Vagina (tissue), 2 donors: ENCODE measurements at places on chromosomes 12 and 14.

DNA sequence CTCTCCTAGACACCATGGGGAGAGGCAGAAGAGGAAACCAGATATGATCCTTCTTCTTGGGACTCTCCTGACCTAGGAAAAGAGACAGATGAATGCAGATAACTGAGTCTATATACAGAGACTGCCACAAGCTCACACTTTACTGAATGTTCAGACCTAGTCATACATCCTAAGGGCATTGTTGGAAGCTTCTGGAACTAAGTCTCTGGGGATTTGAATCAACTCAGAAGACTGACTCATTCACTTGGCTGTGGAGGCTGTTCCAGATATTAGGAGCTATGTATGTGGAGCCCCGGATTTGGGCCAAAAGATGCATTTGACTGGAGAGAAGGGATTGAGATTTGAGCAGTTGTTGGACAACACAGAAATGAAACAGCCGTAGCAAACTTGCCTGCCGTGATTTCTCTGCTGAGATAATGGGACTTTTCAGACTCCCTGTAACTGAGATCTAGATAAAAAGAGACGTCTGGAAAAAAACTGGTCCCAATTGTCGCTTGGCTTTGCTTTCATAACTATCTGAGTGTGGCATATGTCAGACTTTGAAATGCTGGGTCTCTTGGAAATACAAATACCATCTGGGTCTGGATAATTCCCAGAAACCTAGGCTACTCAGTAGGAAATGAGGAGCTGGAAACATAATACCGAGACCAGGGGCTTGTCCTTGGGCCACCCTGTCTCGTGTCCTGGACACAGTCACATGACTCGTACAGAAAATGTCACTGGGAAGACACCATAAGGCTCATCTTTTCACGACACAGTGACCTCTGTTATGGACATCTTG lies 396.8 kb downstream of the NUAK1 start:
- DNase-seq: no peak

GRCh38 chr12:68200854-68201253 lies 24.8 kb downstream of the IL26 start:
- DNase-seq: no peak

- DNase-seq: no peak
Measured at GRCh38 chr12:49138587-49138986, 7.4 kb upstream of the TUBA1B start.

DNA sequence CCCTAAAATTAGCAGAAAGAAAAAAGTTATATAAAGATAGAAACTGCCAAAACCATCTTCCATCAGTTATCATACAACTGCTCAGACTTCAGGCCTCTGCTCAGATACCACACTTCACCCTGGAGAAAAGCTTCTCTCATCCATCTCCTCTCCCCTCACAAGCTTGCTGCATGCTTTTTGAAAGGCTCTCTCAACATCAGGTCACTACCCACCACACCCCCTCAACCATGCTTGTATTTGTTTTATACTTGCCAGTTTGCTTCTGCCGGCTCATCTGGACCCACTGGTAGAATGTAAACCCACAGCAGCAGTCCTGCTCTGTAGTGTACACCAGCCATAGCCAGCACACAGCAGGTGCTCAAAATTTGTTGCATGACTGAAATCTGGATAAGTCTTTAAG lies 8.8 kb downstream of the PPP1CC start:
- no peak for DNase-seq

- DNase-seq: no peak
Measured at GRCh38 chr14:21169573-21169972, 13.7 kb upstream of the OR5AU1 start.

DNA sequence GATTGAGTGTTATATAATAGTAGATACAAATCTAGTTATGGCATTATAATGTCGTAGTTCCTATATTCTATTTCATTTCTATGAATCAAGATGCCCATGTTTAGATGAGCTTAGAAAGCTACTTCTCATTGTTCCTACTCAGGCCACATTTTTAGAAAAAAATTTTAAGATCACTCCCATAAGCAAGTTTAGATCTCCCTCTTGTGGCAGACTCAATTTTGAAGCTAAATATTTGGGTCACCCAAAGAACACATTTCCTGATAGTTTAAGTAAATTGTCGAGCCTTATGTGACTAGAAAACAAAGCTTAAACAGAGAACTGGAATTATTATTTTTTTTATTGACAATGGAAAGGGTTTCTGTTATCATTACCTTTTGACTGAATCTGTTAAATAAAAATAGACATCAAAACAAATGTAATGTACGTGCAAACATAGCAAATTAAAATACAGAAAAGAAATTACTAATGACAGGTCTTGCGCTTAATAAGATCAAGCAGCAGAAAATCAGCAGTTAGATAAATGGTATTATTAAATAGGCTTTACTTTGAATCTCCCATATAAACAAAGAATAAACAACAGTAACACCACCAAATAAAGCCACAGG lies 180.2 kb downstream of the ACSS3 start:
- no peak for DNase-seq

DNA sequence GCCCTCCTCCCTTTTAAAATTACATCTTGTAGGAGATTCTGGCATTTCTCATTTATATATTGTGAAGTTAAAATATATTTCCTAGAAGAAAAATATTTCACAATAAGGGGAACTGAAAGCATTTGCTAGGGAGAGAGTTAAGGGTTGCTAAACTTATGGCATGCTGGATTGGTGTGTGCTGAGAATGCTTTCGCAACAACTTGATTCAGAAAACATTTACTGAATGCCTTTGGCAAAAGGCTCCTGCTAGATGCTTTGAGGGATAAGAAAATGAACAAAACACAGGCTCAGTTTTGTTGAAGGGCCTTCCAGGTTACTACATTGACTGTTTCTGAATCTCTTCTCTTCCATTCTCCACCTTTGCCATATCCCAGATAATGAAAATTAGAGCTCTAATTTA lies 67.5 kb downstream of the DIP2B start:
- no peak for DNase-seq

DNA sequence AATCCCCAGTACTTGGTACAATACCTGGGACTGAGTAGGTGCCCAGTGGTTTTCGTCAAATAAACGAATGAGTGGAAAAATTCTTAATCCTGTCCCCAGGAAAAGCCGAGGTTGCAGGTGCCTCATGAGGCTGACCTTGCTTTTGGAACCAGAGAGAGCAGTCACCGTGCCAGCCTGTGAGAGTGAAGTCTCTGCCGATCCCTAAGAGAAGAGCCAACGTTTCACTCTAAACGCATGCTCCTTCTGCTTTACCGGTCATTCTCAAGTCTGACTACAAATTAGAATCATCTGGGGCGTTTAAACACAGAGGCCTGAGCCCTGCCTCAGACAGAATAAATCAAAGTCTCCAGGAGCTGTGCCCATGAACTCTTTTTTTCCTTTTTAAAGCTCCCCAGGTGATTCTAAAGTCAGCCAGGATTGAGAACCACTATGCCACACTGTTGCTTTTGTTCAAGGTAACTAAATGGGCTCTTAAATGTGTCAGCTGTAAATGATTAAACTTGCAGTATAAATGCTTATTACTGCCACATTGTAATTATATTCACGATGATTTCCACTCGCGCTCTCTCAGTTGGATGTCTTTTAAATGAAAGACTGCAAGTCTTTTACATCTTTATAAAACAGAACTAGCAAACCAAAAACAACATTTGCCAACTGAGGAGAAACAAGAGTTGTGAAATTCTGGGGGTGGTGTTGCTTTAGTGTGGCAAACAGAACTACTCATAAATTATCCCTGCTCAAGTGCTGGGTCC lies 26.9 kb downstream of the TCP11L2 start:
- DNase-seq: no peak

- no peak for DNase-seq
Measured at GRCh38 chr12:6784761-6785160, 4.6 kb upstream of the CD4 start.

GRCh38 chr14:104685216-104685997 lies 4.0 kb upstream of the INF2 start:
- DNase-seq: no peak

GRCh38 chr12:44842669-44843068 lies 33.4 kb downstream of the NELL2 start:
- no peak for DNase-seq

DNA sequence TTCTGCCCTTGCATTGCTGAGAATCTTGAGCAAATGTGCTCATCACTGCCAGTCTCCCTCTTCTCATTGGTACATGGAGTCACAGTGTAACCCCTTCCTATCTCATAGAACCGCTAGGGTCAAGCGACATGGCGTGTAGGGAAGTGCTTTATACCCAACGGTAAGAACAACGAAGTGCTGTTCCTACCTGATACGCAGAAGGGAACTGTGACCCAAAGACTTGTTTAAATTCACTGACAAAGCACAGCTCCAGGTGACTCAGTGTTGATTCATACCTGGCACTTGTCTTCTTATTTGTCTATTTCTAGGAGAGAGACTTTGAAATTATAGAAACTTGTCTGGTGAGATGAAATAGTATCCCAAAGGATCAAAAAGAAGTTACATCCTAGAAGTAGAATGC lies 53.7 kb downstream of the FBXL14 start:
- no peak for DNase-seq

DNA sequence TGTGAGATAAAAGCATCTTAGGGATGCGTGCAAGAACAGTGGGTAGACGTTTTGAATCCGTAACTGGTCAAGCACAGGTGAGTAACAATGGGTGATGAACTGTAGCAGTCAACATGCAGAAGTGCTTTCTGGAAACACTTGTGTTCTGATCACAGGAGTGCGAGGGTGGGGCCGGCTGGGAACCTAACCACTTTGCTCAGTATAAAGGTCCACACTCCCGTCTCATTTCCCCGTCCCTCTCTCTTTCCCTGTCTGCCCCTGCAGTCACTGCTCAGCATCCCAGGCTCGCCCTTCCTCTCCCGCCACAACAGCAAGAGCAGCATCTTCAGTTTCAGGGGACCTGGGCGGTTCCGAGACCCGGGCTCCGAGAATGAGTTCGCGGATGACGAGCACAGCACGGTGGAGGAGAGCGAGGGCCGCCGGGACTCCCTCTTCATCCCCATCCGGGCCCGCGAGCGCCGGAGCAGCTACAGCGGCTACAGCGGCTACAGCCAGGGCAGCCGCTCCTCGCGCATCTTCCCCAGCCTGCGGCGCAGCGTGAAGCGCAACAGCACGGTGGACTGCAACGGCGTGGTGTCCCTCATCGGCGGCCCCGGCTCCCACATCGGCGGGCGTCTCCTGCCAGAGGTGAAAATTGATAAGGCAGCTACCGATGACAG lies 127.1 kb downstream of the FIGNL2 start:
- no peak for DNase-seq

DNA sequence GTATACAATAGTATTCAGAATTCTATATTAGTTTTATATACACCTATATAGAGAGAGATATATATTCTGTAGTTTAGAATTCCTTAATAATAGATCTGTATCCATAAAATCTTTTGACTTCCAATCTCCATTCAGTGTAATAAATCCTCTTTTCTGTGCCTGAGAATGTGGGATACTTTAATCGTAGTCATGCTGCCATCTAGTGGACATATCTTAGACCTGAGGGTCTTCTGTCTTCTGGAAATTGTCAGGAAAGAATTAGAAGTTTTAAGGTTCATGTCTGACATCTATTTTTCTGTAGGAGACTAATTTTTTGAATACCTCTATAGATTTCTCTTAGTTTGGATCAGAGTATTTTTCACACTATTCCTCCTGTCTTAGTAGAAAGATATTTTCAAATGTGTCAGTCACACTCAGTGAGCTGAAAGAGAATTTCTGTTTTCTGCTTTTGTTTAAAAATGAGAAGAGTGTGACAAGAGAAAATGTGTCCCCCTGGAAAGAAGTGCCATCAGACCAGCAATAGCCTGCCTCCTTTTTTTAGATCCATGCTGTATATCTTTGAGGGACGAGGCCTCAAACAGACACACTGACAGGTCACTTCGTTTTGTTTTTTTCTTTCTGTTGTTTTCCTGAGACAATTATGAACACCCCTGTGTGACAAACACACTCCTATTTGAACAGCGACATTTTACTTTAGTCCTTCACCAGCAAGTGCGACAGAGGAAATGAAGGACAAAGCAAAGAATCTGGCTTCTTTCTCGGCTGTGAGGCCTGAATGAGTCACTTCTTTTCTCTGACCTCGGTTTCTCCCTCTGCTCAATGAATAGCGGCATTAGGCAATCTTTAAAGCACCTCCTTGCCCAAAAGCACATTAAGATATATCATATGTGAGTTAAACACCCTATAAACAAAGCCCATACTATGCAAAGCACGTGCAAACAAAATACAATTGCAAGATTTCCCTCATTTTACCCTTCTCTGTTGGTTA lies 96.3 kb downstream of the GALC start:
- DNase-seq: no peak

DNA sequence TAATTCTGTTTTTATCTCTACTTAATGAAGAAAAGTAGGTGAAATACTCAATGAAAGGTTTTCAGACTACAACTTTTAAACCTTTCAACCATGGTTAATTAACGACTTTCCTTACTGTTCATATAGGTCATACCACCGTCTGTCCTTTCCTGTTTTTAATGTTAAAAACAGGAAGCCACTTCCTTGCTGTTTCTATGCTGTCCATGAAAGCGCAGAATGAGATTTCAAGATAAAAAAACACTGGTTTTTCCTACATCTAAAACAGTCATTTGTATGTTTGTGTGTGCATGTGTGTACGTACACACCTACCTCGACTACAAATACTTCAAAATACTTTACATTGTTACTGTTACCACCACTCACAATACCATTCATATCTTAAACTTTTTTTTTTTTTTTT lies 27.3 kb downstream of the SPTLC2 start:
- no peak for DNase-seq

- DNase-seq: no peak
Measured at GRCh38 chr14:24392325-24393091, 6.3 kb upstream of the NYNRIN start.

- no peak for DNase-seq
Measured at GRCh38 chr12:6523708-6524107, 10.6 kb upstream of the GAPDH start.

DNA sequence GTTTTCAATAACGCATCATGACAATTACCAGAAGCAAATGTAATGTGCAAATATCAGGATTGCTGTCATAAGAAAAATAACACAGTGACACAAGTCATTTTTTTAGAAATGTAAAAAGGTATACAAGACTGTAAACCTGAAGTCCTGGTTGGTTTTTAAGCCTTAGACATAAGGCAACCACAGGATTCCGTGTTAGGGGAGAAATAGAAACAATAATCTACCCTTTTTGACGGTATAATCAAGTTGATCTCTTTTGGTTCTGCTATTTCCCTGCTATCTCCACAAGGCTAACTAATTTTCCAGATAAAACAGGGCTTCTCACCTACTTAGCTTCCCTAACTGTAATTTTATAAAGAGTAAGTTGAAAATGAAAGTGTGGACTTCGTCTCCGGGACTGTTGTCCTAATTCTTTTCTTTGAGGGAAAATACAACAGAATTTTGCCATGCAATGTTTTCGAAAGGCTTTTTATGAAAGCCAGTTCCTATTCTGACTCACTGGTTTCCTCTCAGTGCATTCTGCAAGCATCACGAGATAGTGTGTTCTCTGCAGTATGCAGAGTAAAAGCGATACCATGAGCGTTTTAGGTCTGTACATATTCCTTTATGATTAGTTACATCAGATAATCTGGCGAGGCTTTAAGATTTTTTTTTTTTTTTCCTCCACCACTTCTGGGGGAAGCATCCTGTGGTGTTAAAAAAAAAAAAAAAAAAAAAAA lies 10.6 kb downstream of the MYO1H start:
- DNase-seq: no peak

- DNase-seq: no peak
Measured at GRCh38 chr14:53796734-53797133, 159.9 kb downstream of the BMP4 start.

GRCh38 chr14:29097476-29097875 lies 330.9 kb downstream of the FOXG1 start:
- no peak for DNase-seq
